NCI-H146 (cell line): ENCODE measurements at places on chromosomes 2 and 18.

GRCh38 chr2:197179744-197180498, 130.7 kb downstream of the ANKRD44 start:
- DNase-seq: no peak

GRCh38 chr18:74963820-74964446, 245.0 kb downstream of the PTGR3 start:
- DNase-seq: peak; percentile 83

GRCh38 chr2:75340560-75340959, 141.2 kb upstream of the TACR1 start:
- peak; percentile 86 for DNase-seq

DNA sequence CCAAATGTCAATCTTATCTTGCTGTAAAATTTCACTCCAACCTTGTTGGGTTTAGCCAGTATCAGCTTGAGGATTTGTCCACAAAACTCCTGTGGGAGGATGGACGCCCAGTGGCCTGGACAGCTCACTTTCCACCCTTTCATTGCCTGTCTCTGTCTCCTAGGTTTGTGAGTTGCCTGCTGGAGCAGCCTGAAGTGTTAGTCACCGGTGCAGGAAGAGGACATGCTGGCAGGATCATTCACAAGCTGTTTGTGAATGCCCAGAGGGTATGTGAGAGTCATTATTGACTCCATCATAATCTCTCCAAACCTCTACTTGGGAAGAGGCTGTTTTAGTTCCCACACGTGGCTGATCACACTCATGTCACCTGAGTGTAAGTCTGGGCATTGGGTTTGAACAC, 112.3 kb downstream of the RAB3GAP1 start:
- peak; percentile 82 for DNase-seq

DNA sequence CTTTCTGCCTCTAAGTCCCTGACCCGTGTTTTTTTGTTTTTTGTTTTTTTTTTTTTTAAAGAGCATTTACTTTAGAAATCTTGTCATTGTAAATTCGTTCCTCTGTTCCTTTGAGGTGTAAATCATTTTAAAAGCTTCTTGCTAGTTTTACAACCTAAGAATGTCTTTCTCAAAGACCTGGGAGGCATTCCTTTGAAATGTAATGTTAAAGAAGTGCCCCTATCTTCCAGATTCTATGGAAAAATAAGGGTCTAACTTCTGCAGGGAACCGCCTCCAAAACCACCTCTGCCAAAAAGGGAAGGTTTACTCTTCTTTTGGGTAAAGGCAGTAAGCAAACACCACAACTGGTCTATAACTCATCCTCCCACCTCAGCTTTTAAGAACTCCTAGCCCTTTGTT, 259.6 kb upstream of the ZNF804A start:
- DNase-seq: no peak

DNA sequence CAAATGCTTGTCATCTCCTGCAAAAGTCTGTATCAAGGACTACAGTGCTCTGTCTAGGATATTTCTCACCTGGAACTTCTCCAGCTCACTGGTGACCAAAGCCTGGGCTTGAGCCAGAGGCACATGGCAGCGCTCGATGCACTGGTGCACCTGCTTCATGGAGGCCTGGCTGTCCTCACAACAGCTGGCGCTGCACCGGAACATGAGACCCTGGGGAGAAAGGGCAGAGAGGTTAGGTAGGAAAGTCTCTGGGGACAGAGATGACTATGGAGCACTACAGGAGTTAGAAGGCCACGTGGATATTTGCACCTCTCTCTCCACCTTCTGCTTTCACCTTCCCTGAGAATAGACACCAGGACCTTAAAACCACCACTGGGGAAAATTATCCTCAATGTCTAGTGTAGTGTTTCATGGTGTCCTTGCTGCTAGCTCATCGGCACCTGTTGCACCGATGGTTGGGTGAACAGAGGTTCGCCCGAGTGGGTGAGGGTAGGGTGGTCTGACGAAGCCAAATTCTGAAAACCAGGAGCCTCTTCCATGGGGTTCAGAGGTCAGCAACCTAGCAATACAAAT, 1.0 kb downstream of the FAM136A start:
- DNase-seq: peak; percentile 17

GRCh38 chr18:70827632-70828031, 538.8 kb downstream of the SOCS6 start:
- no peak for DNase-seq

DNA sequence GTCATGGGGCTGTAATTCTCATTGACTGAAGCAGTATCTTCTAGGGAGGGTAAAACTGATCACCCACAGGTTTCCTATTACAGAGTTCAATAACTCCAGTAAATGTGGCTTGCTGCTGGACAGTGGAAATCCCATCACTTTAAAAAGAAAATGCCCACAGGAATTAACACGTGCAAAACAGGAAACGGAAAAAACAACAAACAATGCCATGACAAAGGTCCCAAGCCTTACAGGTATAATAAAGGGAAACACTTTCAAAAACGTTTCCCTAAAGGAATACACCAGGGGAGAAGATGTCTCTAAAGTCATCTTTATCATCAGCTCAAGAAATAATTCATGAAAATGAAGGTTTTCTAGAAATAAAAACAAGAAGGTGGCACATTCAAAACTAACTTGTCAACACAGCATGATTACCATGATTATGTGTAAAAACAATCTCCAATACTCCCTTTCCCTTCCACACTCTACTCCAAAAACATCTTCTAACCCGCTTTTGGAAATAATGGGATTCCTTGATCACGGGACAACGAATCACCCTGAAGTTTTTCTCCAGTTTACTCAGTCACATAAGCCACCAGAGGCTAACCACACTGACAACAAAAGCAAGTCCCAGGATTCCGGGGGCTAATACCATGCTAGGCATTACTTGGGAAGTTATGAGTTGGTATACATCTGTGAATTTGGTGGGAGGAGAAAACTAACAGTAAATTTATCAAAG, 167.9 kb downstream of the TCF4 start:
- DNase-seq: peak; percentile 47

- DNase-seq: no peak
These were observed 3.5 kb downstream of the RHOB start for GRCh38 chr2:20450201-20450999.

GRCh38 chr2:25161055-25161781, 7.2 kb downstream of the POMC start:
- DNase-seq: no peak
